ENCODE measurements at places on chromosomes 11 and 22.
A peak's percentile ranks its signal among the peaks of the same experiment; 100 is the strongest.

- no peak for ATAC-seq
These were observed 4.5 kb downstream of the ZMAT5 start for GRCh38 chr22:29762263-29762662.

- ATAC-seq = no peak
These were observed 4.4 kb downstream of the INS start for GRCh38 chr11:2156416-2157182.

GRCh38 chr11:124583781-124584180, 14.0 kb downstream of the OR8A1 start:
- no peak for ATAC-seq

DNA sequence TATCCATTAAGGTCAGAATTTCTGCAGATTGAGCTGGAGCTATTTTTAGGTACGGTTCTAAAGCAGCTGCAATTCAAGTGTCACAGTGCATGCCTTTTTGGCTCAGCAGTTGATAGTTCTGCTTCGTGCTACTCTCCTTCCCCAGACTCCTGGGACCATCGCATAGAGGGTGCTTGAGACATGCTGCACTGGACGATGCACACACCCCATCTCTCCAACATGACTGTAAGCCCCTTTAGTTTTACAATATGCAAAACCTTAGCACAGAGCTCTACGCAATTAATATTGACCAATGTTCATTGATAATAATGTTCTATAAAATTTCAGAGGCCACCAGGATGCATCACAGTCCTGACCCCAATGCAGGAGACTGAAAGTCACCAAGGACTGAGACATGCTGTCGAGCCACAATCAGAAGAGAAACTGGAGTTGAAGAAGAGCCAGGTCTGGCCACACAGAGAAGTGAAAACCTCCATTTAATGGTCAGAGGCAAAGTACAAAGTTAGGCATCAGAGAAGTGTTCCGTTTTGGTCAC, 120.9 kb upstream of the ZC3H12C start:
- ATAC-seq = peak; percentile 77

DNA sequence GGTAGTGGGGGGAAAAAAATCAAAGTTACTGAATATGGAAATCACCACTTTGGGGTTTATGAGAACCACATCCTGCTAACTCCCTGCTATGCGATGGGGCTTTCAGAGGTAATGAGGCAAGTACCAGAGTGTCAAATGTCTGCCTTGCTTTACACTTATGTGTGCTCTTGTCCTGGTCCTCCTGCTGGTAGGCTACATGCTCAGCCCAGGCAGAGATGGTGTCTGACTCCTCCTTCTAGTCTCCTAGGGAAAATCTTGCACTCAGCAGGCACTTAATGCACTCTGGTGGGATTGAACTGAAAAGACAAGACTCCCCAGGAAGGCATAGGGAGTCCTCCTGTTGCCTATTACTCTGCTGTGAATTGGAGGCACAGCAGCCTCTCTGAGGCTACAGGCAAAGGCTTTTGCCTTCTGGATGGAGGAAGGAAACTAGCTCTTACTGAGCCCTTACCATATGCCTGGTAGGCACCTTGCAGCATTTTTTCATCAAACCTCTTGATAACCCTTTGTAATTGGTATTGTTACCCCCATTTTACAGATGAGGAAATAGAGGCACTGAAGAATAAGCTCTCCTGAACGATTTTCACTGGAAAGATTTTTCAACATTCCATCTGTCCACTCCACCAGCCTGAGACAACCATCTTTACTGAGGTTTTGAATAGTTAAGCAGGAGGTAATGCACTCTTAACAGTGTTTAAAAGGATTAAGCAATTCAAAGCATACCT, 132.1 kb upstream of the PAX6 start:
- ATAC-seq = no peak

GRCh38 chr11:126410649-126411048, 55.2 kb downstream of the ST3GAL4 start:
- no peak for ATAC-seq

GRCh38 chr11:2473361-2474058, 28.7 kb downstream of the KCNQ1 start:
- ATAC-seq = no peak

DNA sequence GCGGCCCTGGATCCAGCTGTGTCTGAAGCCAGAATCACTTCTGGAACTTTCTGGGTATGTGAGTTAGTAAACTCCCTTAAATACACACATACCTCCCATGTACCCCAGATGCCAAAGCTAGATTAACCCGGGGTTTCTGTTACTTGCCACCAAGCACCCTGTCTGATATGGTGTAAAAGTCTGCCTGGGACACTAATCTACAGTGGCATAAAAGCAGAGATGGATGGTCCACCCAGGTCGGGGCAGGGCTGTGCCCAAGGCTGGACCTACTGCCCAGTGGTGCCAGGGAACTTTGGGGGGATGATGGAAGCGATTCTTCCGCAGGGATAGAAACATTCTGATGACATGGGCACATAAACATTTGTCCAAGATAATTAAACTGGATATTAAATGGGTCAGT, 12.7 kb downstream of the MRGPRF start:
- ATAC-seq = no peak

- ATAC-seq = peak; percentile 3
These were observed 38.6 kb downstream of the IGF2 start for GRCh38 chr11:2100361-2101170.

- ATAC-seq = no peak
These were observed 8.7 kb downstream of the SELENOM start for GRCh38 chr22:31098632-31099110.

- no peak for ATAC-seq
These were observed 79.4 kb downstream of the EXT2 start for GRCh38 chr11:44174842-44175241.

DNA sequence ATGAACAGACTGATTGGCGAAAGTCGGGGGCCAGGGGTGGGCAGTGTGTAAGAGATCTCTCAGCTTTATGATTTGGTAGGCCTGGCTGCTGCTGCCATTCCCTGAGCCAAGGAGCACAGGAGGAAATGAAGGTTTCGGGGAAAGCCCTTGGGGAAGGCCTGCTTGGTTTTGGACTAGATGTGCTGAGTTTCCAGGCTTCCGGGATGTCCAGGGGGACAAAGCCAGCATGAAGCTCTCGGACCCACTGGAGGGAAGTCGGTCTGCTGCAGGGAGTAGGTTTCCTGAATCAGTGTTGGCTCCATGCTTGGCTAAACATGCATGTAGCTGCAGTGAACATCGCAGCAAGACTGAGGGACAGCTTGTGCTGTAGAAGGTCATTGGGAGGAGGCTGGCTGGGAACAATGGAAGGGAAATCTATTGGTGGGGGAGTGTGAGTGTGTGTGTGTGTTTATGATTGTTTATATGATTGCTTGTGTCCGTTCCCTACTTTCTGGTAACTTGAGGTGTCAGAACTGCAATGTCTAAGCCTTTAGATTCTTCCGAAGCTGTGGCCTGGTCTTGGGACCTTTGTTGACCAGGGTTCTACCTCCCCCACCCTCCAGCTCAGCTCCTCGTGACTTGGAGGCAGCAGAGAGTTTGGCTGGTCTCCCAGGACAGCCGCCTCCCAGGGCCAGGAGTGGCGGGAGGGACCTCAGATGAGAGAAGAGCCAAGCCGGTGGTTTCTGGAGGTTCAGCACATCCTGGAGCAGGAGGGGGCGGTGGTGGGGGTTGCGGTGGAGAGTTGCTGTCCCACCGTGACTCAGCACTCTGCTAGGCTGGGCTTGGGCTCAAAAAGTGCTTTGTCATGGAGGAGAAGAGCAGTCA, 4.0 kb upstream of the FTH1 start:
- ATAC-seq = no peak

DNA sequence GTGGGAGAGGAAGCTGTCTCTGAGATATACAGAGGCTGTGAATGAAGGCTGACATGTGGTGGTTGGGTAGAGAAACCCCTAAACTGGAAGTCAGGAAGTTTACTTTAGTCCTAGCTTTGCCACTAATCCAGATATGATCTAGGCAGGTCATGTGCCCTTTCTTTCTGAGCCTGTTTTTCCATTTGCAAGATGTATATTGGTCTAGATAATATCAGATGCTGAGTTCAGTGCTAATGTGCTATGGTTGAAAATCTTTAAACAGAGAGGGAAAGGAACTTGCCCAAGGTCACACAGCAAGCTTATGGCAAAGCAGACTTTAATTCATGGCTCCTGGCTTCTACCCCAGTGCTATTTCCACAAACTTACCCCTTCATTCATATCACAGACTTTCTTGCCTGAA, 25.7 kb upstream of the TPBGL start:
- no peak for ATAC-seq

DNA sequence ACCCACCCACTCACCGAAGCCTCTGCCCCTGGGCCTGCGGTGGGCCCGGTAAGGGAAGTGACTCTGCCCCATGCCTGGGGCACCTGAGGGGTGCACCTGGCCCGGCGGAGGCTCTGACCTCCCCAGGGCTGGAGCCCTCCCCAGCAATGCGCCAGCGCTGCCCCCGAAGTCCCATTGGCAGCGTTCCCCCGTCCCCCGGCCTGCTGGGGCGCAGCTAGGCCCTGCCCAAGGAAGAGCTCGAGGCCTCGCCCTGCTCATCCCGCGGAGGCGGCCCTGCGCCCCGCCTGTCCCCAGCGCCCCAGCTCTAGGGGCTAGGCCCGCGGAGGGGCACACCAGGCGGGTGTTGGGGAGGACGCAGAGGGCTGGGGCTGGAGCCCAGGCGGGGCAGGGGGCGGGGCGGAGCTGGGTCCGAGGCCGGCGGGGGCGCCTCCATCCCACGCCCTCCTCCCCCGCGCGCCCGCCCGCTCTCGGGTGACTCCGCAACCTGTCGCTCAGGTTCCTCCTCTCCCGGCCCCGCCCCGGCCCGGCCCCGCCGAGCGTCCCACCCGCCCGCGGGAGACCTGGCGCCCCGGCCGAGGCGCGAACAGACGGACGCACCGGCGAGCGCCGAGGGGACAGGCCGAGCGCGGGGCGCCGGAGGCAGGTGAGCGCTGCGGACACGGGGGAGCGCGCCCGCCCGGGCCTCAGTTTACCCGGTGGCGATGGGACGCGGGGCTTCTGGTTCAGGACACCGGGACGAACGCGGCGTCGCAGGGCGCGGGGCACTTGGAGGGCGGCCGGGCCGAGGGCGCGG, at the start of gene EPS8L2:
Gene EPS8L2 (plus strand): TSS at position 586 of the 793 bp plus-strand sequence. CDS start 3,177 bp downstream, outside the sequence.
- peak; percentile 35 for ATAC-seq

- no peak for ATAC-seq
These were observed 79.5 kb upstream of the CRYBB3 start for GRCh38 chr22:25120093-25120561.

DNA sequence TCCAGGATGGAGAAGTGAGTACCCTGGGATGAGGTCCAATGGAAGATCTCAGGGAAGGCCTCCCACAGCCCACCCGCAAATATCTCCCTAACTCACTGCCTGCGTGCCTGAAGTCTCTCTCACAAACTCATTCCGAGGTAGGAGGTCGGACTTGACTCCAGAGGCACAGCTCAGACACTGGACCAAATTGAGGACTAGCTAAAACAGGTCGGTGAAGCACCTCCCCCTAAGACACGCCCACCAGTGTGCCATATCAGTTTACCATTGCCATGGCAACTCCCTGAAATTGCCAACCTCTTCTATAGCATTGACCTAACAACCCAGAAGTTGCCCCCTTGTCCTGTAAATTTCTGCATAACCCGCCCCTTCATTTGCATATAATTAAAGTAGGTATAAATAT, 17.5 kb downstream of the RPL3 start:
- no peak for ATAC-seq
